T-helper 2 cell treated with Interferon-gamma antibody and Interleukin-4, amounts not matched to agents 100 ng/mL and 5 ng/mL, for 36 hours (primary cell): ENCODE measurements at places on chromosomes 16 and 17. TPM values are rescaled to one million over a fixed set of nuclear protein-coding genes. Genes with fewer than 3 reads are reported as not detected.

Gene RAPGEFL1
- 7.4 and 7.8 TPM in 2 replicates for total RNA-seq

Gene ENO3
- 52.9 and 53.3 TPM in 2 replicates for total RNA-seq

Gene CDH3
- 0.23 and 0.45 TPM in 2 replicates for total RNA-seq

Gene CCL14
- not detected in 2 replicates for total RNA-seq

Gene SALL1
- total RNA-seq: not detected in 2 replicates
